ENCODE measurements at places on chromosomes 5 and 9. TPM values are rescaled to one million over a fixed set of nuclear protein-coding genes. Genes with fewer than 3 reads are reported as not detected.
A peak's percentile ranks its signal among the peaks of the same experiment; 100 is the strongest.

DNA sequence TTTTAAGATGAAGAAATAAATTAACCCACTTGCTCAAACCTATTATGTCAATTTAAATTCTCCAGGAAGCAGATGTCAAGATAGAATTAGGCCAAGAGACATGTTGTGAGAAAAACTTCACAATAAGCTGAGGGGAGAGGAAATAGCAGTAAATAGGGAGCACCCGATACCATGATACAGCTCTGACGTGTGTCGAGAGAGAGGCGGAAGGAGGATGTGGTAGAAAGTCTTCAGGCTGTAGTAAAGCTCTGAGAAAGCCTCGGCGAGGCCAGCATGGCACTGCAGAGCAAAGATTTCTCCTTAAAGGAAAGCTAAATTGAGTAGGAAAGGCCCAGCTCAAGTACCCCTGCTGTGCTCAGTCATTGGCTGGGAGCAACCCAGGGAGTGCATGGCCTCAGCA is 6.0 kb upstream of the PUM3 start:
- DNase-seq = no peak

DNA sequence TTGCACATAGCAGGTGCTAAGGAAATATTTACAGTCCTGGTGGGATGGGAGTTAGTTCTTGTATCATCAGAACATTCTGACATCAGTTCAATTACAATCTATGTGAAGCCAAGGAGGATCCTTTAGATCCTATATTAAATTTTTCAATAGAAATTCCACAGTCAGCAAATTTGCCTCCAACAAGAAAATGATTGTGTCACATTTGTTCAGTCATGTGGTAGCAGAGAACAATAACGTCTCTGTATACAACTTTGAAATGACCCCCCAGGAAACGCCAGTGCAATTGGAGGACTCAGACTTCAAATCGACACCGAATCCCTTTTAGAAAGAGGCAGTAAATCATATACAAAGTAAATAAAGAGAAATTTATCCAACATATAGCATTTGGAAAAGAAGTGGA is 392.1 kb downstream of the DTWD2 start:
- no peak for DNase-seq

GRCh38 chr9:133340256-133340655 is 4.3 kb upstream of the SURF6 start:
- DNase-seq = no peak

GRCh38 chr5:73230264-73231245 is 57.6 kb downstream of the TMEM174 start:
- DNase-seq = no peak

GRCh38 chr9:107737987-107738743 is 248.6 kb upstream of the KLF4 start:
- DNase-seq = peak; percentile 75

DNA sequence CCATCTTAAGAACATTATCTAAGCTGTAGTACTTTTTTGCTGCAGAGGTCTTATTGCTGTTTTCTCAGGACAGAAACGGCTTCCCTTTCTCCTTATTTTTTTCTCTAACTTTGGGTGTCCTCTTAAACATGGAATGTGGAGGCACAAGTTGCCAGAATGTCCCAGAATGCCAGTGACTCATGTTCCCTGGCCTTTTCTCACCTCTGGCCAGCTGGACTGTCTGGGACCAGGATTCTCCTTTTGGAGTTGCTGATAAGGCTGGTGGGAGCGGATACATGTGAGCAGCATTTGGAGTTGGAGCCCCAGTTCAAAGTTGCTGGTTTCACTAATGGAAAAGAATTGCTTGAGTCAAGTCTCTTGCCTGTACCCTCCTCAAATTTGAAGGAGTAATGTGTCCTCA is 112.8 kb downstream of the ARHGAP26 start:
- DNase-seq = no peak

- DNase-seq = no peak
Measured at GRCh38 chr5:11234501-11234911, 473.5 kb upstream of the DAP start.

DNA sequence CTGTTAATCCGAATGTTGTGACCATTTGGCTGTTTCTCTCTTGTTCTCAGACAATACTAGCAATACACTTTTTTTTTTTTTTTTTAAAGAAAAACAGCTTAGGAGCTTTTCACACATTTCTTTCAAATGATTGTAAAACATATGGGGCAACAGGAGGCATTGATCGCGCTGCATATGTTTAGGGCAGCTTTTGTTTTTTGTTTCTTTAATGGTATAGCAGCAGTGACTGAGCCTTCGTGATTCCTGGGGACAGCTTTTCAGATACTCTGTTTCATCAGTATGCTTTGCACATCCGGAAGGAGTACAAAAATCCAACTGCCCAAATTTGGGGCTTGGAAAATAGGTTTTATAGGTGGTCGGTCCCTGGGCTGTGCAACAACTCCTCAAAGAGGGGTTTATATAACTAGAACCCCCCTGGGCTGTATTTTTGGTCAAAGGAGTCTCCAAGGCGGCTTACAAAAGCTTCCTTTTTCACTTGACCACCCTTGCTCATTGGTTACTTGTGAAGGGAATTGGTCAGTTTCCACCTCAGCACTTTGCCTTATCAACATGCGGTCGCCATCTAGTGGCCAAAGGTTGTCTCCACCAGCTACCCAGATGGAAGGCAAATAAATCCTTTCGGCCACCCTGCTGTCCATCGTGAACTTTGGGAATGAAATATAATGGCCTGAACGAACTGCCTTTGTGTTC is 91.8 kb downstream of the PDE6A start:
- peak; percentile 79 for DNase-seq

- DNase-seq = no peak
Measured at GRCh38 chr5:94522117-94522516, 96.3 kb downstream of the KIAA0825 start.

DNA sequence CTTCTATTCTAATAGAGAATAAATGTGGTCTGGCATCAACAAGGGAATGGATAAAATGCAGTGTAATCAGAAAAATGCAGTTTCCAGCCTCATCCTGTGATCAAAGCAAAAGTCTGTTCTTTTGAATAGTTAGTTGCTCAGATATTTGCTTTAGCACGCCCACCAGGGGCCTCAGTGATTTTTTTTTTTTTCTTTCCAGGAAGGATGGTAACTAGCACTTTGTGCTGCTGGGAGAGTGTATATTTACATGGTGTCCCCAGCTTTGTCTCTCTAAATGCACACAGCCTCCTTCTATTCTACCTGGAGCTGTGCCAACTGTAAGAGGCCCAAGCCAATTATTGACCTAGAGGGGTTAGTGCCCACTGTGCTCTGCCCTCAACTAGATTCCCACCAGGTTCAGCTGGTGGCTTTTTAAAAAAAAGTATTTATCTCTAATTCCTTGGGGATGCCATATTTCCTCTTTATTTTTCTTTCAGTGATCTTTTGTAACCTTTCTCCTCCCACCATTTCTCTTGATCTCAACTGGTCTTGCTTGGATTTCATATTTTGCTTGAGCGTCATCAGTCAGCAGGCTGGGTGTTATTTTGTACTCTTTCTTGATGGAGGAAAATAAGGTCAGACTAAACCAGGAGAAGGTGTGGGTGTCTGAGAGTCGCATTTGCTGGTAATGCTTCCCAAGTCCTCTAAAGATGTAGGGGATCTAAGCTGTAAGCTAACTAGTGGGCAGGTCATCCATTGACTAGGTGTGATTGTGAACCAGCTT is 193.0 kb upstream of the C9orf72 start:
- no peak for DNase-seq

DNA sequence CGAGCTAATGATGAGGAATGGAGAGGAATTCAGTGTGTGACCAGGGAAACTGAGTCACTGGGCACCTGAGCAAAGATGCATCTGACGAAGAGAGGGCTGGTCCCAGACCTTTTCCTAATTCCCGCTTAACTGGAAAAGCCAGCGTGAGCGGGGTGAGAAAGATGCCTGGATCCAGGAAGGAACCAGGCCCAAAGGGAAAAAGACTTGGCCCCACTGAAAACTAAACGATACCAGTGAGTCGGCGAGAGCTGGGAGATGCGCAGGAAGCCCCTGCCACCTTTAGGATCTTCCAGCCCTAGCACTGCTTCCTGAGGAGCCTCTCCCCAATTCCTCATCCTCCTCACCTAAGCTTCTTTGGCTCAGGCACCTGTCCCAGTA is 499 bp upstream of the FCHSD1 start:
- no peak for DNase-seq

- no peak for DNase-seq
Measured at GRCh38 chr5:10227379-10227778, 22.3 kb downstream of the ATPSCKMT start.

DNA sequence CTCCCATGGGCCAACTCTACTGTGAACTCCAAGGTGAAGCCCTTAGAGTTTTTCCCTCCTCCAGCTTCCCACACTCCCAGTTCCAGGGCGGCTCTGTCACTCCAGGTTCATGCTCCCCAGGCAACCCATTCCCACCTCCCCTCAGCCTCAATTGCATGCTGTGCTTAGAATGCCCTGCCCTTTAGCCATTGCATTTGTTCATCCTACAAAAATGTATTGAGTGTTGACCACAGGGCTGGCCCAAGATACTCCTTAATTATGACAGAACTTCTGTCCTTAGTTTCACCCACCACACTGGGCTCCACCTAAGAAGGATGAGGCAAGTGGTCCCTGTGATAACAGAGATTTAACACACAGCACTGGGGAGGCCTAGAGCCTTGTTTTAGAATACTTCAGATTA is 236.1 kb downstream of the ADAMTSL1 start:
- no peak for DNase-seq

GRCh38 chr9:37679649-37680402 is 29.1 kb downstream of the FRMPD1 start:
- DNase-seq = no peak

DNA sequence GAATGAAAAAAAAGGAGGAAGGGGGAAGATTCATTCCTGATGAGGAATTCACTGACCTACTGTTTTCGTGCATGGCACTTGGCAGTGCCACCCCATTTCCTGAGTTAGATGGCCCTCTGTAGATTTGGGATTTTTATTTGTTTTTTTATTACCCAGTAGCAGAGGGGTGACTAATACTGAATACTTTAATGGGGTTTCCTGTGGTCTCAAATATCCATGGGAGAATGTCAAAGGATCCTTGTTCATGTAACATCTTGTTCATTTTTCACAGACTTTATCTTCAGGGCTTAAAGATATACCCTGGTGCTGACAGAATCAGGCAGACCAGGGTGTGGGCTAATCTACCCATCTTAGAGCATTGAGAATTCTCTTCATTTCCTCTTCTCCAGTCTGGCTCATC is 93.0 kb downstream of the MAMDC2 start:
- no peak for DNase-seq

DNA sequence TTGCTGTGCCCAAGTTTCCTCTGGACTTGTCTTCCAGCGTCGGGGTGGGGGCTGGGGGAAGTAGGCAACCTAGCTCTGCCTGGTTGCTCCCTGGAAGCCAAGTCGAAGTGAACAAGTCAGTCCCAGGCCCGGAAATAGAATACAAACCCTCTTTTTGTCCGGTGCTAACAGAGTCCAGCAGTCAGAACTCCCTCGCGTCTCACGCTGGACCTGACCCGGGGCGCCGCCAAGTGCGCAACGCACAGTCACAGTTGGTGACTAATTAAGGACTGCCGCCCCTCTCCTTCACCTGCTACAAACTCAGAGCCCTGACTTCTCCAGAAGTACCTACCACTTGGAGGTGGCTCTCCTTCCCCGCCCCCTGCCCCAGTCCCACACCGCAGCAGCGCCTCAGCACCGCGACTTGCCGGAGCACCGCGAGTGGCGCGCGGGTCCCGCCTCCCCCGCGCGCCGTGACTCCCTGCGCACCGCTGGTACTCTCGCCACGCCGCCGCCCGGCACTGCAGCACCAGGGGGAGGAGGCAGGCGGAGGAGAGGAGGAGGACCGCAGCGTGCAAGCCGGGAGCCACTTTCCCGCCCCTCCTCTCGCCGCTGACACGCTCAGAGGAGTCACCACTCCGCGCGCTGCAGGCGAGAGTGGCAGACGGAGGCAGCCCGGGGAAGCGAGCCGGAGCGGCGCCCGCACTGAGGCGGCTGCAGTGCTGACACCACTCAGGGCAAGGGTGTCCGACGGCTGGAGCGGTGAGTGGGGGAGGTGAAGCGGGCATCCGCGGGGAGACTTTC is at the start of gene SV2C:
Gene SV2C, plus strand, starts transcription at position 612 of the 783 bp plus-strand sequence. CDS start 48,368 bp downstream, outside the sequence.
- DNase-seq = no peak

- DNase-seq = no peak
Measured at GRCh38 chr5:53785924-53786323, 225.5 kb downstream of the NDUFS4 start.

DNA sequence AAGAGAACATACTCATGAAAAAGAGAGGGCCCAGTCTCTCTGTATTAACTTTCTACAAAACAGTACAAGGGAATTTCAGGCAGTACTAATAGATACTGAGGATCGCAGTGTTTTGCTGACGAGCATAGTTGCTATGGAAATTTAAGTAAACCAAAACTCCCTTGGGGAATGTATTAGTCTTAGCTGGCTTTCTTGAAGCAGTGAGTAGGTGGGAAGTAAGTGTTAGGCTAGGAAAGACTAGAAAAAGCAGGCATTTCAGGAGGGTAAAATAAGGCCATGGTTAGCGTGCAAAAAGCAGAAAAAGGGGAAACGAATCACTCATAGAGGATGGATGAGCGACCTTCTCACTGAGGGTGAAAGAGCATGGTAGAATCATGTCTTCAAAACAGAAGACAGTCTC is 84.3 kb upstream of the ACTBL2 start:
- no peak for DNase-seq

DNA sequence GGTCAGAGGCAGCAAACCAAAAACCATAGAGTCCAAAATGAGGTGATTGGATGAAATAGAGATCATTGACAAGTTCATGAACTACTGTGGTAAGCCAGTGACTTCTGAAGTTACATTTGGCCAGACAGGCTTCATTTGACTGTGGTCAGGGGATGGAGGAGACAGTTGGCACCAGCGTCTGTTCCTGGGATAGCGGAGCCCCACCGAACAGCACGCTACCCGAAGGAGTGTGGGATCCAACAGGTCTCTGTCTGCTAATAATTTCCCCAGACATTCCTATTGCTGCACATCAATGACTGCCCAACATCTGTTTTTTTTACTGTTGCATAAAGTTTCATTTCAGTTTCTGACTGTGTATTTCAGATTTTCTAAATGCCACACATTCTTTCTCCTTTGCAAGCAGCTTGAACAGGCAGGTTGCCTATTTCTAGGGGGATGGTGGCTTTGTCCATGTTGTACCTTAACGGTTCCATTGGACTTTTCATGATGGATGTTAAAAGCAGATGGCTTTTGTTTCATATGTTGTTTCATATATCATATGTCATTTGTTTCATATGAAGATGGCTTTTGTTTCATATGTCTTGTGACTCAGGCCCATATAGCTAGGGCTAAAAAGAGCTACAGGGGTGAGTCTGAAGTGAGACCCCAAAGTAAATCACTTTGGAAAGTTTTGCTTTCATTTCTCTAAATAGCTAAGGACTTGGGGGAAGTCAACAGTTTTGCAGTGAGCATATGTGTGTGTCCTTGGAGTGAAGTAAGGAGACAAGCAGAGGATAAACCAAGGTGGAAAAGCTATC is 180.8 kb downstream of the GOLPH3 start:
- DNase-seq = no peak

Gene TXNDC8
- total RNA-seq = not detected

Gene C9orf153
- 0.12 TPM for total RNA-seq

Gene PCDHA9
- 0.60 TPM for total RNA-seq

Gene CCNI2
- total RNA-seq = 1.4 TPM

Gene CPLANE1
- 24.6 TPM for total RNA-seq

Gene SEMA6A
- total RNA-seq = 35.0 TPM

Gene PCDHGA6
- 8.5 TPM for total RNA-seq

Gene NUP188
- total RNA-seq = 18.2 TPM
